ENCODE measurements at places on chromosomes 2 and 18.

GRCh38 chr2:49770919-49771318 is 616.6 kb upstream of the FSHR start:
- no peak for DNase-seq

- DNase-seq = no peak
Measured at GRCh38 chr2:235056768-235057167, 105.0 kb downstream of the SH3BP4 start.

DNA sequence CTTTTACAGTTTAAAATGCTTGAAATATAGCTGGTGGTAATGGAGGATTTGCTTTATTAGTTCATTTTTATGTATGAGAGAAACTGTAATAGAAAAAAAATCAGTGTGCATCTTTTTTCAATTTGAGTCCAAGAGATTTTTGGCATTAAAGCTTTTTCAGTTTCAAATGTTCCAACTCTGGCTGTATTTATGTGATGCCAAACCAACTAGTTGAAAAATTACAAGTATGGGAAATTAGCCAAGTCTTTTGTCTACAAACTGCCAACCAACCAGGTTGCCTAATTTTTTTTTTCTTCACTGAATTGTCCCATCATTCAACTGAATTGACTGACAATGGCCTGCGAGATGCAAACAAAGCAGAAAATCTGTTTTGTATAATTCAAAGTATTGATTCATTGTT is 95.7 kb downstream of the ICOS start:
- DNase-seq = no peak

- DNase-seq = no peak
Measured at GRCh38 chr18:59149007-59149406, 9.3 kb downstream of the SEC11C start.

- DNase-seq = no peak
Measured at GRCh38 chr2:39203382-39203781, 40.4 kb downstream of the CDKL4 start.

GRCh38 chr2:76825140-76825970 is 696.8 kb downstream of the LRRTM4 start:
- no peak for DNase-seq

DNA sequence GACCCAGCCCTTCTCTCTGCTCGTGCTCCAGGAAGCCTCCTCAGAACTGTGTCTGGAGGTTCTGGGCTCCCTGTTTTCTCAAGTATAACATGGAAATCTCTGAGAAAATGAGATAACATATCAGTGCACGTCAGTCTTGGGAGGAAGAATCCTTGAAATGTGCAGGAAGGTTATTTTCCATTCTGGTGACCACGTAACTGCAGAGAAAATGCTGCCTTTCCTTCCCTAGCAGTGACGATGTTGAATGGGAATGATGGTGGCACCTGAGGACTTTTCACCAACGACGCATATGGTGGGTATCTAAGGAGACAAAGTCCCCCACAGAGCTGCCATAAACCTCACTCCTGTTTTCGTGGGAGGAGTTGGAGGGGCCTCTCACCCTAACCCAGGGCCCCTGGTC is 272.1 kb upstream of the SIX2 start:
- DNase-seq = no peak

GRCh38 chr18:36041146-36041545 is 26.2 kb downstream of the RPRD1A start:
- DNase-seq = no peak
